H9 (cell line): ENCODE measurements at places on chromosomes 2 and 18.

- DNase-seq, result peak; percentile 53
Observed at GRCh38 chr18:54529444-54529843, 61.6 kb upstream of the DYNAP start.

GRCh38 chr18:38330573-38330972, 765.0 kb upstream of the CELF4 start:
- no peak for DNase-seq

- DNase-seq, result no peak
Observed at GRCh38 chr2:112160283-112161250, 22.4 kb downstream of the FBLN7 start.

DNA sequence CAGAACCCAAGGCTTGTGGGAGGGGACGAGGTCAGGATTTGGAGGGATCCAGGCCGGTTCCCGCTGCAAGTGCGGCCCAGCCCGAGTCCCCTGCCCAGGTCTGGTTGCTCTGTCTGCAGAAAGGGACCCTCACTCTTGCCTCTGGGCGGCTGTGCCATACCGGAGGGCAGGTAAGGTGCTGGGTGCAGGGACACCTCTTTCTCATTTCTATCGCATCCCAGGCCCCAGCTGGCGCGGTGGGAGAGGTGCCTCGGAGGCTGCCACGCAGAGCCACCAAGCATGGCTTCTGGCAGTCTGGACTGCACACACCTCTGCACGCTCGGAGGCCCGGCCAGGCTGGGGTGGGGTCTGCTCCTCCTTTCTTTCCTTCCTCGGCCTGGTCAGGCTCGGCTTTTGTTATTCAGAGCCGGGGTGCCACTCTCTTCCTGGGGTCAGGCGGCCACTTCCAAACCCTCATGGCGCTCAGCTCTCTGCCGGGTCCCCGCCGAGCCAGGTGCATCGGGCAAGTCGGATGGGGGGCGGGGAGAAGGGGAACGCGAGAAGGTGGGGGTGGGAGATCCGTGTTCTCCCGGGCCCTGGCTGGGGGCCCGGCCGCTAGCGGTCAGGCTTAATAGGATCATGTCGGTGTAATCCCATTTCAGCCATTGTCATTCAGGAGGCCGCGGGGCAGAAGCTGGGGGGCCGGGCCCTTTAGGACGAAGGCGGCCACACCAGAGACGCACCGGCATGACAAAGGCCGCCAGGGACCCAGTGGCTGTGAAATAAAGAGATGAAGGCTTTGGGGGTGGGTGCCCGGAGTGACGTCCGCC, 9.0 kb downstream of the GBX2 start:
- peak; percentile 88 for DNase-seq

DNA sequence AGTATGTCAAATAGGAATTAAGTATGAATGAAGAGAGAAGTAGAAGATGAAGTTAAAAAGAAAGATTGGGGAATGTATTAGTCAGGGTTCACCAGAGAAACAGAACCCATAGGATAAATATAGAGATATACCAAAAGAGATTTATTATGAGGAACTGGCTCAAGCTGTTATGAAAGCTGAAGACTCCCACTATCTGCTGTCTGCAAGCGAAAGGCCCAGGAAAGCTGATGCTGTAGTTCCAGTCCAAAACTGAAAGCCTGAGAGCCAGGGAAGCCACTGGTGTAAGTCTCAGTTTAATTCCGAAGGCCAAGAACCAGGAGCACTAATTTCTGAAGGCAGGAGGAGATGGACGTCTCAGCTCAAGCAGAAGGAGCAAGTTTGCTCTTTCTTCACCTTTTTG, 200.9 kb upstream of the FN1 start:
- no peak for DNase-seq

GRCh38 chr2:48397846-48398245, 132.1 kb upstream of the STON1 start:
- DNase-seq, result no peak

GRCh38 chr2:15912203-15912602, 28.1 kb upstream of the MYCN start:
- DNase-seq, result no peak

- DNase-seq, result no peak
Observed at GRCh38 chr2:4219101-4219500, 515.7 kb downstream of the DCDC2C start.

- DNase-seq, result peak; percentile 66
Observed at GRCh38 chr2:171316755-171317337, 116.9 kb downstream of the METTL8 start.

DNA sequence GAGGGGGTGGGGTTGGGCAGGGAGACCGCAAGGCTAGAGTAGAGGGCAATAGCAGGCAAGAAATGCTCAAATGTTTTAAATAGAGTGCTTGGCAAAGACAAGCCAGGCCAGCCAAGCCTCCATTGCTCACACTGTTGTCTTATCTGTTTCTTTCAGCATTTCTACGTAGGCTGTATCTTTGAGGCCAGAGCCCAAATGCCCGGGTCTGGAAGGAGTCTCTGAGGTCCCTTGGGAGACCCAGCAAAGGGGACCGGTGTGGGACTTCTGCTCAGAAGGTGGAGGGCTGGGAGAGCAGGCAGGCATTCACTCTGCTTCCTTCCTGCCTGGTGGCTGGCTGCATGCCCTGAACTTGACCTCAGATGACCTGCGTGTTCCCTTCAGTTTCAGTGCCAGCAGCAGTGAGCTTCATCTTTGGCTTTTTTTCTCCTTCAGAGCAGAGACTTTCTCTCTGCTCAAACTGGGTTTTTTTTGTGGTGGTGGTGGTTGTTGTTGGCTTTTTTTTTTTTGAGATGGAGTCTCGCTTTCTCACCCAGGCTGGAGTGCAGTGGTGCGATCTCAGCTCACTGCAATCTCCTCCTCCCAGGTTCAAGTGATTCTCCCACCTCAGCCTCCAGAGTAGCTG, 13.7 kb upstream of the TET3 start:
- DNase-seq, result no peak

DNA sequence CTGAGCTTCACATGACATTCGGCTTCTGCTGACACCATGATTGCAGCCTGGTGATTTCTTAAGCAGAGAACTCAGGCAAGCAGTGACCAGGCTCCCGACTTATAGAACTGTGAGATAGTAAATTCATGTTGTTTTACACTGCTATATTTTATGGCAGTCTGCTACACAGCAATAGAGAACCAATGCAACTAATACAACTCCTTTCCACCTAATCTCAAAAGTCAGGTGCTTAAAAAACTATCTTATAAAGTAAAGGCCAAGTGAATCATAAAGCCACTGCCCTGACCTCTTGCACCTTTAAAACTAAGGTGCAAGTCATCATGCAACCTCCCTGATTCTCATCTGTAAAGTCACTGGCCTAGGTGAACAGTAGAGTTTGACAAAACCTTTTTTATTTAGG, 95.3 kb upstream of the GLS start:
- no peak for DNase-seq

DNA sequence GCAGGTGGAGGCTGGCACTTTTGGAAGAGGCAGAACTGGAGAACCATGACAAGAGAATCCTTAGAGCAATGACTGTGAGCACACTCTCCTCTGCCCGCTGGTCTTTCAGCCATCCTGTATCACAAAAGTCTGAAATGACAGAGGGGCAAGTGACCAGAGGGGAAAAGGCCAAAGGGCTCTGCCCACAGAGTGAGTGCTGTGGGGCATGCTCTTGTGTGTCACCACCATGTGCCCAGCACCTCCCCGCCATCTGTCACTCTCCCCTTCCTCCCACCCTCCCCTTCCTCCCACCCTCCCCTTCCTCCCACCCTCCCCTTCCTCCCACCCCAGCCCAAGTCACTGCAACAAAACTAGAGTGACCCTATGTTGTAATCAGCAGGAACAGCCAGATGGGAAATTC, 31.9 kb downstream of the DAW1 start:
- DNase-seq, result no peak

GRCh38 chr2:134308474-134309385, 54.9 kb downstream of the MGAT5 start:
- no peak for DNase-seq

GRCh38 chr18:22822841-22823508, 110.2 kb upstream of the RBBP8 start:
- no peak for DNase-seq

- DNase-seq, result no peak
Observed at GRCh38 chr18:2035056-2035455, 536.2 kb downstream of the METTL4 start.

DNA sequence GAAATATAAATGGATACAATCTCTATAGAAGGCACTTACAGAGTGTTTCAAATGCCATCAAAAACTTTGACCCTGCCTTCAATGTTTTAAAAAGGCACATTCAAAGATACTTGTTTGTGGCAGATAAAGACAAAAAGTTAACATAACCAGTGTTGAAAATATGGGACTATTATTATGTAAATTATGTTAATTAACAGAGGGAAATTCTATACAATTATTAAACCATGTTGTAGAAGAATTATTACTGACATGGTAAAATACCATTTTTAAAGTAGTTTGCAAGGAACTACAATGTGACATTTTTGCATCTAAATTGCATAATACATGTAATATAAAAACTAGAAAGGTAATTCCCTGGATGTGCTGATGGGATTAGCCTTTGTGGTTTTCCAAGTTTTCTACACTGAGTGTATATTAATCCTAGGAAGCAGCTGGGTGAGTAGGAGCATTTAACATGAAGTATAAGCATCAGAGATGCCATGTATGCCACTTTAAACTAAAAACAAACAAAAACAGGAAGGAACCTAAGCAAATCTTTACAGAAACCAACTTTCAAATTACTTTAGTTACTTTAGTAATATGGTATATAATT, 21.7 kb downstream of the MIB1 start:
- no peak for DNase-seq

DNA sequence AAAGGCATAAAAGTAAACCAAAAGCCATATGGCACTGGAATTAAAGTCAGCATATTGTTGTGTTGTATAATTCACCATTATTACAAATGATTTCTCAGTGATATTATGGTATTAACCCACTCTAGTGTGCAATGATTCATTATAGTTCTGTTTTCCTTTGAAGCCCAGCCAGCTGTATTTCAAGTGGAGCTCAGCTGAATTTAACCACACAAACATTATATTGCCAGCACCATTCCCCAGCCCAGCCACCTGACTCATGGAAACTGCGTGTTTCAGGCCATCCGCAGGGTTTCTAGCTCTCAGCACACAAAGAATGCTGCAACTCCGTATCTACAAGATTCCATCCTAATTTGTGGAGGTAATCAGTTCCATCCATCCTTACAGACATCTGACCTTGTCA, 166.8 kb upstream of the CHAC2 start:
- DNase-seq, result no peak

- DNase-seq, result no peak
Observed at GRCh38 chr2:111031546-111032478, 88.9 kb upstream of the BCL2L11 start.

DNA sequence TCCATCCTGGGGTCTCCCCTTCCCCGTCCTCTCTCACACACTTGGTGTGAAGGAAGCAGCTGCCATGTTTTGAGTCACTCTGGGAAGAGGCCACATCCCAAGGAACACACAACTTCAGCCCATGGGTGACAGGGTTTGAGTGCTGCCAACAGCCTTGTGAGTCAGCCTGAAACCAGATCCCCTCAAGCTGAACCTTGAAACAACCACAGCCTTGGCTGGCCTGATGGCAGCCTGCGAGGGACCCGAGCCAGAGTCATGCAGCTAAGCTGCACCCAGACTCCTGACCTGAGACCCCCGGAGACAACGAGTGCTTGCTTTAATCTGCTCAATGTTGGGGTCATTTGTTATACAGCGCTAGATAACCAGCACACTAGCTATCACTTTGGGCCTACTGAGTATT, 19.3 kb upstream of the MC2R start:
- DNase-seq, result no peak

GRCh38 chr2:70852824-70853223, 17.2 kb upstream of the CD207 start:
- no peak for DNase-seq

DNA sequence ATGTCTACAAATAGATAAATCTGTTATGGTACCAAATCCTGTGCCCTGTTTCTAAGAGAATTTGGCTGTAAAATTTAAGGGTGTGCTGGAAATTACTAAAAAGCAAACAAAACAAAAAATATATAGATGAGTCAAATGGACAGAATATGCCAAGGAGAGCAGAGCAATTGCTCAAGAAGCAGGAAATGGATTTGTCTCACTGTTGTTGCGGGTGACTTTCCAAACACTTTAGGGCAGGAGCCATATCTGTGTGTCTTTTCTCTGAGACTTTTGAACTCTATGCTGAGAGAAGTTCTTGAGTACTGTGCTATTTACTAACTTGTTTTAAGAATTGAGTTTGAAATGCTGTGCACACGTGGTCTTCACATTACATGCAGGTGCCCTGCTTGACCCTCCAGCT, 221.7 kb downstream of the PHLPP1 start:
- DNase-seq, result no peak

DNA sequence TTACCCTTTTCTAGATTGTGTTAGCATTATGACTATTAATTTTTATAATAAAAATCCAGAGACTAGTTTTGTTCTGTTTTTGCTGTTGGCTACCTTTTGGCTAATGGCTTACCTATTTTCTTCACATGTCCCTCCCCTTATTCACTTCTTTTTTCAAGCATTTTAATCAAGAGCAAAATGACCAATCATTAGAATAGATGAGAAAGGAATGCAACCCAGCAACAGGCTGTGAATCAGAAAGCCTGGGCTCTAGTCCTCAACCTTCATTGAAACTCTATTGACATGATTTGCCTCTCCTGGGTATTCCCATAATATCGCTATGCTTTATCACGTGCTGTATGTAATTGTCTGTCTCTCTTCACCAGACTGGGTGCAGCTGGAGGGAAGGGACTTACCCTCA, 370.1 kb downstream of the IRS1 start:
- no peak for DNase-seq

DNA sequence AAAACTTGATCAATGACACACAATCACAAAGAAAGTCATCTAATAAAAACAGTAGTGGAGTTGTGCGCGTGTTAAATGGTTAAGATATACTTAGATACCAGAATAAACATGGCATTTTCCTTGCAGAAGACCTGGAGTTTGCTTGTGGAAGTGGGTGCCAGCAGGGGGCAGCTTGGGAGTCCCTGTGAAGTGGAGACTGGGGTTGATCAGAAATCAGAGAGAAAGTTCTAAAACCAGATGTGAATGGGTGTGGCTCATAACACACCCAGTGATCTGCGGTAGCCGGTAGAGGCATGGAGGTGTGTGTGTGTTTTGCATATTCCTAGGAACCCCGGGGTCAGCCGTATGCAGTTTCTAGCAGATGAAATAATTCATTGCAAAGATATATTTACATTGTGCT, 300.1 kb upstream of the TRIB2 start:
- DNase-seq, result no peak

GRCh38 chr18:9578306-9578705, 36.1 kb downstream of the PPP4R1 start:
- DNase-seq, result no peak

DNA sequence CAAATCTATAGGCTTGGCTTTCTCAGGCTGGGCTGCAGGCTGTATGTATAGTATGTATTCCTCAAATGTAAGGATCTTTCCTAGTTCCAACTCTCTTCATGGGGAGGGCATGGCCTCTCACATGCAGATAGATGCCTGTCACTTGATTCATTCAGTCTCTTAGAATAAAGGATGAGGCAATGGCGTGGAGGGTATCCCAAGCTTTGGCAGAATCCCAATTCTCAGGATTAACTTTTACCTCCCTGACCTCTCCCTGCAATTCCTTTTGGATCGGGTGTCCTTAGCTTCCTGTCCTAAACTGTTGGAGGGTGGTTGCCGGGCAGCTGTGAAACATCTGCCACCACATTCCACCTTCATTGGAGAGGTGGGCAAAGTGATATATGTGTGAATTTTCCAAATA, 80.3 kb downstream of the INSIG2 start:
- DNase-seq, result no peak

GRCh38 chr2:176109946-176110345, 2.9 kb downstream of the HOXD11 start:
- DNase-seq, result peak; percentile 12
